Pancreas (tissue), 10 donors: ENCODE measurements at places on chromosomes 7 and 10. TPM values are rescaled to one million over a fixed set of nuclear protein-coding genes. Genes with fewer than 3 reads are reported as not detected.

DNA sequence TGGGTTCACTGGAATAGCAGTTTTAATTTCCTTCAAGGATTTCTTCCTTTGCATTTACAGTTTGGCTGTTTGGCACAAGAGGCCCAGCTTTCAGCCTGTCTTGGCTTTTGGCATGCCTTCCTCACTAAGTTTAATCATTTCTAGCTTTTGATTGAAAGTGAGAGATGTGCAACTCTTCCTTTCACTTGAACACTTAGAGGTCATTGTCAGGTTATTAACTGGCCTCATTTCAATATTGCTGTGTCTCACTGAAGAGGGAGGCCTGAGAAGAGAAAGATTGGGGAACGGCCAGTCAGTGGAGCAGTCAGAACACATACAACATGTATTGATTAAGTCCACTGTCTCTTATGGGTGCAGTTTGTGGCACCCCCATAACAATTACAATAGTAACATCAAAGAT is 33.9 kb downstream of the PTTG1IP2 start:
- DNase-seq, result no peak

GRCh38 chr10:89563861-89564478 is 28.6 kb upstream of the SLC16A12 start:
- no peak for DNase-seq

The WDR86 gene
- 1.7 TPM for polyA plus RNA-seq

- DNase-seq, result no peak
Measured at GRCh38 chr7:74343281-74344131, 54.3 kb downstream of the CLIP2 start.

DNA sequence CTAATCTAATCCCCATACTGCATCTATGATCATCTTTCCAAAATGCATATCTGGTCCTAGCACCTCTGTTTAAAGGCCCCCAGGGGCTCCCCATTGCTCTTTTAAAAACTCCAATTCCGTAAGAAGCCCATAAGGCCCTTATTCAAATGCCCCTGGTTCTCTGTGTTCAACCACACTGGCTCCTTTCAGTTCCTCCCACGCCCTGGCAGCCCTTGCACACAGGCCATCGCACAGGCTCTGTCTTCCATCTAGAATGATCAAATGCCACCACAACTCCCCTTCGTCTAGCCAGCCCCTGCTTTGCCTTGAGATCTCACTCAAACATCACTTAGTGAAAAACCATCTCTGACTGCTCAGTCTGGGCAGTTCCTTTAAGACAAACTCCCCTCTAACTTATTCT is 112.9 kb upstream of the LYZL2 start:
- no peak for DNase-seq

GRCh38 chr7:157851501-157852067 is 514.8 kb downstream of the DNAJB6 start:
- peak; percentile 73 for DNase-seq

DNA sequence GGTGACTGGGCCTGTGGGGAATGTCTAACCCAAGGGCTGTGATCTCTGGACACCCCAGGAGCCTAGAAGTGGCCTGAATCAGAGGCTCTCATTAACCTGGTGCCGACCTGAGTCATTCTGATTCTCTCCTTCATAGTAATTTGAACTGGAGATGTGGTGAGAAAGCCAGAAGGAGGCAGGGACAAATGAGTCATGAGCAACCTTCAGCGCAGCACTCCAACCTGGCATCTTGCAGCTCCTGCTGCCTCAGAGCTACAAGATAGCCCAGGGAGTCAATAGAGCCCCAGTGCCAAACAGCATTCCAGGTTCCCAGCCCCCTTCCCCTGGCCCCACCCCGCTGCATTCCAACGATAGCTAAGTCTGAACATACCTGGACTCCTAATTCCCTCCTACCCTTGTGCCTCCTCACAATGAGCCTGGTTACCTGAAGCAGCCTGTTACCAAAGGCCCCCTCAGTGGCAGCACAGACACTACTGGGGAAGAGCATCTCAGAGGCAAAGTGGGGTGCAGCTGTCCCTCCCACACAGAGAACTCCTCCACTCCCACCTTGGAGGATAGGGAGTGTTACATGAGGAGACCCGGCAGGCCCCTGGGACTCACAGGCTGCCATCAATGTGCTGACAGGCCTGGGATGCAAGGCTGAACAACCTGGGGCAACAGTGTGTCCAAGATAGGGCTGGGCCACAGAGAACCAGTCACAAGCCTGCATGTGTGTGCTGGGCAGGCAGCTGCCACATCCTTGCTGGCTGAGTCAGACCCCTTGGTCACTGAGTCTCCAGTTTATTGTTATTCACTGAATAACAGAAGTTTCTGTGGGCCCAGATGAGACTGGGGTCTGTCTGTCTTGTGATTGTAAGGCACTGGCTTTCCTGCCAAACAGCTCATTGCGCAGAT is 76.8 kb upstream of the LEP start:
- DNase-seq, result no peak

DNA sequence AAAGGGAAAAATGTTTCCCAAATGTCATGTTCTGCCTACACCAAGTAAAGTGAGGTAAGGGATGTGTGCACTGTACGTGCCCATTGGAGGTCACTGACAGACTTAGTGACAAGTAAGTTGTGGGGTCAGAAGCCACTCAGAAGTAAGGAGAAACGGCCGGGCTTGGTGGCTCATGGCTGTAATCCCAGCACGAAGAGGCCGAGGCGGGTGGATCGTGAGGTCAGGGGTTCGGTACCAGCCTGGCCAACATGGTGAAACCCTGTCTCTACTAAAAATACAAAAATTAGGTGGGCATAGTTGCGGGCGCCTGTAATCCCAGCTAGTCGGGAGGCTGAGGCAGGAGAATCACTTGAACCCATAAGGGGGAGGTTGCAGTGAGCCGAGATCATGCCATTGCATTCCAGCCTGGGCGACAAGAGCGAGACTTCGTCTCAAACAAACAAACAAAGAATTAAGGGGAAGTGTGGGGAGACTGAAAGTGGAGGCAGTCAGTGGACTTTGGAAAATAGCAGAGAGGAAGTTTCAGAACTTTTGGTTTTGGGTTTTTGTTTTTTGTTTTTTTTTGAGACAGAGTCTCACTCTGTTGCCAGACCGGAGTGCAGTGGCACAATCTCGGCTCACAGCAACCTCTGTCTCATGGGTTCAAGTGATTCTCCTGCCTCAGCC is 114.8 kb downstream of the WDFY4 start:
- no peak for DNase-seq
